ENCODE measurements at places on chromosomes 4 and X.

DNA sequence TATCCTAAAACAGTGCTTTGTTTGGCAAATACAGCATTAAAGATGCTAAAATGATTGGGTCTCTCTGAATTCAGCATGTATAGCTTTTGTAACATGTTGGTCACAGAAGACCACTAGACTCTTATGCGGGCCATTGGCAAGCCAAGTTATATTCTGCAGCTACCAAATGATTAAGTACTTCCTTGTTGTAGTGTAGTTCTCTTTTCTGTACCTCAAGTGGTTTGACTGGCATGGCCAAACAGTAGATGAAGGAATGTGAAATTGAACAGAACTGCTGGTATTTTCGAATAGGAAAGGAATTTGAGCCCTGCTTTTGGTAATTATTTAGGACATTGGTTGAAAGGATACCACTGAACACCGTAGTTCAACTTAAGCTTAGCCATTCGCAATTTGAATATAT, 193.9 kb upstream of the GPC4 start:
- DNase-seq = no peak

DNA sequence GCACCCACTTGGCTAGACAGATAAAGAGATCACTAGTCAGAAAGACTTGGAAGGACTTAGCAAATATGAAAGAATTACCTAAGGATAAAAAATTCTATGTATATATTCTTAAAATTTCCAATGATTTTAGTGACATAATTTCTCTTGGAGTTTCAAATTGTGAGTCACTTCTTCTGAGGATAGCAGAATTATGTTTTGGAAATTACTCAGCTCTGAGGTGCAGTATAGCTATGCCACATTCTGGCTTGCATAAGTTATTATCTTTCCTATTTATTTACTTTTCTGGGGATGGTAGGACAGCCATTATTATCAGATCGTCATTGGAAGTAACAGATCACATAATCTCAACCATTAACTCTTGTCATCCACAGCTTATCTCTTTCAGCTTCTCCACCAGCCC, 853.5 kb downstream of the TRIML1 start:
- DNase-seq = no peak

DNA sequence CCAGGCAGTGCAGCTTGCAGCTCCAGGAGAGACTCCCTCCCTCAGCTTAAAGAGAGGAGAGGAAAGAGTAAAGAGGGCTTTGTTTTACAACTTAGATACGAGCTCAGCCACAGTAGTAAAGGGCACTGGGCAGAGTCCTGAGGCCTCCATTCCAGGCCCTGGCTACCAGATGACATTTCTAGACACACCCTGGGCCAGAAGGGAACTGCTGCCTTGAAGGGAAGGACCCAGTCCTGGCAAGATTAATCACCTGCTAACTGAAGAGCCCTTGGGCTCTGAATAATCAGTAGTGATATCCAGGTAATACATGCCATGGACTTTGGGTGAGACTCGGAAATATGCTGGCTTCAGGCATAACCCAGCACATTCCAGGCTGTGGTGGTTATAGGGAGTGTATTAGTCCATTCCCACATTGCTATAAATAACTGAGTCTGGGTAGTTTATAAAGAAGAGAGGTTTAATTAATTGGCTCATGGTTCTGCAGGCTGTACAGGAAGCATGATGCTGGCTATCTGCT, 15.3 kb upstream of the SLC16A2 start:
- DNase-seq = no peak

DNA sequence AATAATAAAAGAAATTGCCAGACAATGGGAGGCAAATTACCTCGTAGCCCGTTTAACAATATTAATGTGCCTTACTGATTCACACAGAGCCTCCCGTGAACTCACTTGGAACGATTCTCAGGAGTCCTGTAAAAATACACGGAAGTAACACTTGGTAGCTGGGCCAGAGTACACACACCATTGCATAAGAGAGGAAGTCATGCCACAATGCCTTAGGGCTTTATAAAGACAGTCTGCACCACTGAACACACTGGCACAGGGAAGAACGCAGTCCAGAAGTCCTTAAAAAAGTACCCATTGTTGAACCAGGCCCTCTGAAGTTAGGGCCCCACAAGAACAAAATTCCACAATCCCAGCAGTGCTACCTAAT, 15.1 kb downstream of the SLC2A9 start:
- DNase-seq = no peak

DNA sequence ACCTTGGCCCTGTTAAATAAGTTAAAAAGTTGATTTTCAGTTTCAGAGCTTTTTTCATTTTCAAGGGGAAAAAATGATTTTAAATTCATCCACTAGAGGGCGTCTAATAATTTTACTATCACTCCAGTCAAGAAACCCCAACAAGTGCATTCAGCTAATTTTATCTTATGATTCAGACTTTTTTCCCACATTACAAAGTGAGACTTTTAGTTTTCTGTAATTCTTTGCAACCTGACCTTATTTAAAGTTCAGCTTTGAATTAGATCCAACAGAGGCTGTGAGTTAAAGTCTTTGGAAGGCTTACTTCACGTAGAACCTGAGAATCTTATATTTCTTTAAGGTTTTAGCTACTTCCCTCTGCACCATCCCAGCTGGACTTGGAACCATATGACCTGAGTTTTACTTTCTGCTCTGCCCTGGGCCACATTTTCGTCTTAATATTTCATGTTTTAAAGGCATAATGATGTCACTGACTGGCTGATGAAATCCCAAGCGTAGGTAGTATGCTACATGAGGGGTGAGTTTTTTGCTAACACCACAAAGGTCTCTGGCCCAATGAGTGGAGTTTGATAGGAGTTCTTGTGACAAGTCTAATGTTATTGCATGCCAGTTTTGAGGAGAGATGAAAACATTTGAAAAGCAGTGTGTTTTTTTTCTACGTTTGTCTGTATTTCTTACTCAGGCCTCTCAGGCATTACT, 7.2 kb downstream of the GNRHR start:
- DNase-seq = peak; percentile 17

DNA sequence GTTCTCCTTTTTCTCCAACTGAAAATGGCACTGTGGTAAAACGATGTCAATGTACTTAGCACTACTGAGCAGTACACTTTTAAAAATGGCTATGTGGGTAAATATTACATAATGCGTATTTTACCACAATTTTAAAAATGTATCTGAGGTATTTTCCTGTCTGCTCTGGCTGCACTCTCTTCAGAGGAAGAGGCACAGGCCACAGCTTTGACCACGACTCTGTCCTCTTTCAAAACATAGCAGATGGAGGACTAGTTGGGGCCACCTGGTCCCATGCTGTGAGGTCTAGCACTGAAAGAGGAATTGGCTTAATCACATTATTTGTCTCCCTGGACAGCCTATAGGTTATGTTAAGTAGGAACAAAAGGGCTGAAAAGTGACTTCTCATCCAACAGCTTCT, 5.2 kb downstream of the KCNE5 start:
- no peak for DNase-seq

GRCh38 chr4:169260217-169260866, 10.4 kb downstream of the SH3RF1 start:
- DNase-seq = no peak

DNA sequence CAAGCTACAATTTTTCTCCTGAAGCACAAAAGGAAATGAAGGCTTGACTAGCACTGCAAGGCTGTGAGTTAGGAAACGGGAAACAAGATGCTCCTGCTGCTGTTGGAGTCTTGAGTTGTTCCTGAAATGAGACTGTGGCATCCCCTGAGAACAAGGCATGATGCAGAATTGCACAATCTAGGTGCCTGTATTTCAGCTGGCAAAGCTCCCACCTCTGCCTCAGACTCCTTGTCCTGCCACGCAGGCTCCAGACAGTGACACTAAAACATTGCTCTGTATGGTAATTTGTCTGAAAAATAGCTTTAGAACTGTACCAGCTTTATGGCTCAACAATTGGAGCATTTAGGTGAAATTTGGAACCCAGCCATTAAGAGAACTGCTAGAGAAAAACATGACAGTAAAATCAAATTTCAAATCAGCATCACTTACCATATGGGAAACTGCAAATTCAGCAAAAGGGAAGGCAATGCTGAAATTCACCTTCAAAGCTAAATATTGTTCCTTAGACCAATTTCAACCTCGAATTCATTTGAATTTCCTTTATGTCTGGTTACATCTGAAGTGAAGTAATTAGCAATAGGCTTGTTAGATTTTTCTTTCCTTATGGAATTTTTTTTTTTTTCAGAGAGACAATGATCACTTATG, 103.4 kb downstream of the MFAP3L start:
- DNase-seq = no peak

GRCh38 chrX:100994352-100995281, 25.1 kb downstream of the ARL13A start:
- DNase-seq = no peak

DNA sequence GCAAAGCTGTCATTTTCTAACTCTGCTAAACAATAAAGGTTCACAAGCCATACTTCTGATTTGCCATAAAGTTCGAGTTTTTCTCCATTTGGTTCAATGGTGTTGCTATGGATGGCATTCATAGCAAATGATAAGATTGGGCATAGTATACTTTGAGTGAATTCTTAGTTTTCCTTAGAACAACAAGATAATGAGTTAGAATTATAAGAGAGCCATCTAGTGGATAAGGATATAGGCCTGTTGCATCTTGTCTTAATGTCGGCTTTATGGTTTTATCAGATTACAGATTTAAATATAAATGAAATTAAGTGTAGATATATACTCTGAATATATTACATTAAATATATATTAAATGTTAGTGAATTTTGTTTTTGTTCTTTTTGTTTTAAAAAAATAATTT, 644.6 kb downstream of the IL1RAPL1 start:
- DNase-seq = no peak

DNA sequence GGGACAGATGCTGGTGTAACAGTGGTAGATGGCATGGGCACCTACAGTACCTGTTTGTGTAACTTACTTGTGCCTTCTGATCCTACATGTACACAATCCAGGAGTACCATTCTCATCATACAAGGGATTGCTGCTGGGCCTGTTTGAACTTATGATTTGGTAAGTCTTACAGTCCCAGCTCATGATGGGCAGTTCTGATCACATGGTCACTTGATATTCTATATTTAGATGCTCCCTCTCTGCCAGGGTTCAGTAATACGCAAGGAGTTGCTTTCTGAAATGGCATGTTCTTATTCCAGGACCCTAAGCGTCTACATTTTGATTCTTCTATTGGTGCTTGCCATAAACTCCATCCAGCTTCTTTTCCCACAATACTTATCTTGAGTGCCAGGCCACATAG, 54.4 kb upstream of the ATP6AP2 start:
- DNase-seq = no peak

- DNase-seq = peak; percentile 23
Observed at GRCh38 chr4:165872461-165873297, at the start of gene TLL1. TLL1 (plus strand) TSS chr4:165873237; CDS start chr4:165873905, 668 bp downstream.

DNA sequence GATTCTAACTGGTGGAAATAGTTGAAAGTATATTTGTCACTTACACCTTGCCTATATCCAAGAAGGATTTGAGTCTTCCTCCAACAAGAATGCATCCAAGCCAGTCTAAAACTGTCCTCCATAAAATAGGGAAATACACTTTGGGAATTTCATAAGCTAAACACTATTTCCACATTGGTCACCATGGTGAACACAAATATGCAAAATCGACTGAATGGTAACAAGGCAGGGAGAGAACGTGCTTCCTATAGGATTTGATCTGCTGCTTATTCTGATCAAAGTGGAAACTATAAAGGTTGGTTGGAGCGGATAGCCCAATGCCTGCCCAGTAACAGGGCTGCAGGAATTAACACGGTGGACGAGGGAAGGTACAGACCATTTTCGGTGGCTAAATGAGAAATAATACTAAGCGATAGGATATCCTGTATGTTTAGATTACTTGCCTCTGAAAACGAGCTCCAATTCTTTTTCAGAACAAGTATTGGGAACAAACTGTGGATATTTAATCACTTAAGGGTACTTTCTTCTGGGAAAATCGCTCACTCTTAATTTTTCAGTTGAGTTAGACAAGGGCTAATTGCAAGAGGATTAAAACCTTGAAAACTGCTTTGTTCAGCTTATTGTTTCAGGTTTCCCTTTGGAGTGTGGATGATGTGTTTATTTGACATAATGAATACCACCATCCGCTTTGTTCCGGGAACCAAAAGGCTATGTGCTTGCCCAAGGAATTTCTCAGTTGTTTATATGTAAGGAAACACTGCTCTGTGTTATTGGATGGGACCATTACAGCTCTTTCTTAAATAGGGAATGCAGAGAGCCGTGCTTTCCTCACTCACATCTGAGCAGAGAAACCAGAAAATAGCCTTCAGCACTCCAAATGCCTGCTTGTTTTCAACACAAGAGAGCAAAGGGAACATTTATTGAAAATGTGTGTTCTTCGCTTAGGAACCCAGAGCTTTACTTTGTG, 194.4 kb downstream of the CBR4 start:
- no peak for DNase-seq

DNA sequence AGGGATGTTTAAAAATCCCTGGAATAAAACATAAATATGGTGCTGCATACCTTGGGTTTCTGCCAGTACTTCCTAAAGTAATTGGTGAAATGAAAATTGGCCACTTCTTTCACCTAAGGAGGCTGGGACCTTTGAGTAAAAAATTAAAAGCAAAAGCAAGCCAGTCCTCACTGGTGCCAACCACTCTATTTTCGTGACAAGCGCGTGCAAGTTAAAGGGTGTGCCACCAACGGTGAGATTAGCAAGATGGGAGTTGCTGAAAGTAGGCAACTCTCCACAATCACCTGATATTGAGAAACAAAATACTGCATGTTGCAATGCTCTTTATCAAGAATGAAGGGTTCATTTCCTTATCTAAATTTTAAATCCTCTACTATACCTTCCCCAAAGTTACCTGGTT, 19.7 kb upstream of the RTL9 start:
- DNase-seq = no peak

DNA sequence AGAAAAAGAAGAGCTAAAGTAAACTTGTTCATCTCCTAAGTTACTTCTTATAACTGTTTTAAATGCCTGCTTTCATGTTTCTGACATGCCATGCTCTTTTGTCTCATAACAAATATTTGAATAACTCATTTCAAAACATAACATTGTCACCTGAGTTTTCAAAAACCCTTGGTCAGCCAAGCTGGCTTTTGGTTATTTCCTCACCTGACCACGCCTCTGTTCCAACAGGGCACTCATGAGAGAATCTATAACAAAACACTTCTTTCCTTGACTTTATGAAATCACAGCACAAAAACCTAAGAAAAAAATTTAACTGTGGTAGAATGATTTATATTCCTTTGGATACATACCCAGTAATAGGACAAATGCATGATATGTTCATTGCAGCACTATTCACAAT, 172.9 kb upstream of the GALNT7 start:
- DNase-seq = no peak

GRCh38 chr4:148007314-148007760, 275.4 kb downstream of the ARHGAP10 start:
- DNase-seq = no peak

GRCh38 chr4:104064646-104065577, 345.1 kb upstream of the TACR3 start:
- peak; percentile 25 for DNase-seq

DNA sequence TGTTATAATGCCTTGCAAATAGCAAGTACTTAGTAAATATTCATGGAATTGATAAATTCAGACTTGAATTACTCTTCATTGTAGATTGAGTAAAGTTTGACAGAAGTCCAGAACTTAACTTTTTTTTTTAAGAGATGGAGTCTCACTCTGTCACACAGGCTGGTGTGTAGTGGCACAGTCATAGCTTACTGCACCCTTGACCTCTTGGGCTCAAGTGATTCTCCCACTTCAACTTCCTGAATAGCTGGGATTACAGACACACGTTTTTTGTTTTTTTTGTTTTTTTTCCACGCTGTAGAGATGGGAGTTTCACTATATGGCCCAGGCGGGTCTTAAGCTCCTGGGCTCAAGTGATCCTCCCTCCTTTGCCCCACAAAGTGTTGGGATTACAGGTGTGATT, 32.1 kb downstream of the UBE2K start:
- DNase-seq = no peak

GRCh38 chrX:119266364-119266995, 30.4 kb downstream of the PGRMC1 start:
- peak; percentile 53 for DNase-seq

- peak; percentile 17 for DNase-seq
Observed at GRCh38 chrX:17597836-17598439, 139.4 kb upstream of the SCML1 start.
